Endothelial cell (in vitro differentiated cells): ENCODE measurements at places on chromosomes 5 and 9. TPM values are rescaled to one million over a fixed set of nuclear protein-coding genes. Genes with fewer than 3 reads are reported as not detected.

Gene PRR16
- total RNA-seq = not detected

DNA sequence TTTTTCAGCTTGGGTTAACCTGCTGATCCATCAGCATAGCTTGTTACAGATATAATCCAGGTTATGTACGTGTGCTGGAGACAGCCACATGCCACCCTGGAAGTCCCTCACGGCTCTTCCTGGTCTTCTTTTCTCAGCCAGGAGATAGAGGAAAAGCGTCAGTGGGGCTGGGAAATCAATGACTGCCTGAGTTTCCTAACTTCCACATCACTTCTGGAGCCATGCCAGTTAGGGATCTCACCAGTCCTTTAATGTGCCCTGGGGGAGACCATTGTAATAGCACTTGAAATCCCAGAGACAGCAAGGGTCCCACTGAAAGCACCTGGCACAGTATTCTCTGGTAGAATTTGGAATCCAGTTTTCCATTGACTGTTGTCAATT is 29.2 kb downstream of the ANXA2R start:
- H3K36me3 ChIP-seq = no peaks in the 10 kb centered on the region
- H3K4me1 ChIP-seq = peaks cover 21% of the 10 kb centered on the region
- H3K4me3 ChIP-seq = no peak overlapping the region
- H3K27me3 ChIP-seq = peaks cover 17% of the 10 kb centered on the region
- no peak overlapping the region for H3K27ac ChIP-seq

DNA sequence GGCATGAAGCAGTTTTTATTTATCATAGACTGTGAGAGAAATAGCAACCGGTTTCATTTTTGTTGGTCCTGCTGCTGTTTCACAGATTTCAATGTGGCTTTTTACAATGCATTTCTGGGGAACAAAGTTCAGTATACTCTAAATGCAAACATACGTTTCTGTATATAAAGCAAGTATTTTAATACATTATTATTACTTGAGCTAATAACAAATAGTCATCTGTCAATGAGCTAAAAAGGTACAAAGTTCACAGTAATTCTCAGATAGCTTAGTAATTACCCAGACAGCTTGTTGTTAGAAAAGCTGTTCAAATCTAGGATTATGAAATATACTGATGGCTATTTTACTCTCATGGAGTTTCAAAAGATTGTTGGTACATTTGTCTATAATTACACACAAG is 50.8 kb downstream of the PBX3 start:
- no peak overlapping the region for H3K27ac ChIP-seq
- no peak overlapping the region for H3K4me3 ChIP-seq
- H3K27me3 ChIP-seq = no peaks in the 10 kb centered on the region
- no peaks in the 10 kb centered on the region for H3K36me3 ChIP-seq
- no peak for DNase-seq
- no peaks in the 10 kb centered on the region for H3K4me1 ChIP-seq

DNA sequence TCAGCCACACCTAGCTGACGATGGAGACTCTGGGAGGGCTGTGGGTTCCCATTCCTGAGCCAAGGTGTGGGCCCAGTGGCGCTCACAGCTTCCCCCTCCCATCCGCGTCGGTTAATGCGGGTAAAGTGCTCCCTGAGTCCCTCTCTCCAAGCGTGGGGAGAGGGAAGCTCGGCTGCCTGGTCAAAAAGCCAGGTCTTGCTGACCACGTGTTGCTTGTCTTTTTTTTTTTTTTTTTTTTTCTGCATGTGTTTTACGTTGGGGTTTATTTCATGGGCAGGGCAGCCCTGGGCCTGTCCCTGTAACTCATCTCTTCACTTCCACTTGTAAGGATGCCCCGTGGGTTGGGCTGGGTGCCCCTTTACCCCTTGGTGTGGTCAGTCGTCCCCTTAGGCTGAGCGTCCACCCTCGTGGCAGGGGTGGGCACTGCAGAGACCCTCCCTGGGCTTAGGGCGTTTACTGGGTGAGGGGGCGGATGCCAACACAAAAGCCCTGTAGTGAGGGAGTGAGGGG is 11.9 kb downstream of the NKD2 start:
- H3K27me3 ChIP-seq = peaks cover 1% of the 10 kb centered on the region
- H3K27ac ChIP-seq = no peak overlapping the region
- H3K36me3 ChIP-seq = no peaks in the 10 kb centered on the region
- no peak for DNase-seq
- H3K4me1 ChIP-seq = no peaks in the 10 kb centered on the region
- H3K4me3 ChIP-seq = no peak overlapping the region

- DNase-seq = no peak
- peaks cover 12% of the 10 kb centered on the region for H3K4me1 ChIP-seq
- H3K4me3 ChIP-seq = no peak overlapping the region
- no peaks in the 10 kb centered on the region for H3K27me3 ChIP-seq
These were observed 294.8 kb upstream of the KIF2A start for GRCh38 chr5:62011089-62011664.

DNA sequence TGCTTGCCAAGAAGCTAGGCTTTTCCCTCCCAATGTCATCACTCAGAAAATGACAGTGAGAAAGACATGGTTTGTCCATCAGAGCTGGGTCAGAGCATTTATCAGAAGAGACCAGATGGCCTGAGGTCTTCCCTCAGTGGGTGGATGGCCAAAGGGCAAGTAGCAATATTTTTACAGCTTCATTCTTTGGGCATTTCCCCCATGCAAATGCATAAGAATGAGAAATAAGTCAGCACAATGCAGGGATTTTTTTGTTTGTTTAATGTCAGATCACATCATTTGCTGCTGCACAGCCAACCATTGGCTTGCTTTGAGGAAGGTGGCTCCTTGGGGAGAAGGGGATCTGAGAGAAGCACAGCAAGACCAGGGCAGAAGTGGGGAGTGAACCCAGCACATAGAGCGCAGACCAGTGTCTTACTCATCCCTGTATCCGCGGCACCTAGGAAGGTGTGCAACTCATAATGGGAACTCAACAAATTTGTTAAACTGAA is 209.6 kb downstream of the SEMA6A start:
- H3K27ac ChIP-seq = no peak overlapping the region
- no peak overlapping the region for H3K4me3 ChIP-seq
- DNase-seq = no peak
- H3K4me1 ChIP-seq = peaks cover 25% of the 10 kb centered on the region
- H3K36me3 ChIP-seq = peaks cover 6% of the 10 kb centered on the region
